ENCODE measurements at places on chromosomes 7 and 10. TPM values are rescaled to one million over a fixed set of nuclear protein-coding genes. Genes with fewer than 3 reads are reported as not detected.

The EXOSC1 gene
- total RNA-seq: 77.5 TPM

The LOXL4 gene
- 3.7 TPM for total RNA-seq

The NKX2-3 gene
- 0.43 TPM for total RNA-seq

The SAMD9 gene
- 0.32 TPM for total RNA-seq

The MUC3A gene
- total RNA-seq: 25.1 TPM

The PRSS1 gene
- 18.1 TPM for total RNA-seq

The LGI1 gene
- 1.1 TPM for total RNA-seq

The ARID5B gene
- total RNA-seq: 169 TPM

The PLAC9 gene
- not detected for total RNA-seq

DNA sequence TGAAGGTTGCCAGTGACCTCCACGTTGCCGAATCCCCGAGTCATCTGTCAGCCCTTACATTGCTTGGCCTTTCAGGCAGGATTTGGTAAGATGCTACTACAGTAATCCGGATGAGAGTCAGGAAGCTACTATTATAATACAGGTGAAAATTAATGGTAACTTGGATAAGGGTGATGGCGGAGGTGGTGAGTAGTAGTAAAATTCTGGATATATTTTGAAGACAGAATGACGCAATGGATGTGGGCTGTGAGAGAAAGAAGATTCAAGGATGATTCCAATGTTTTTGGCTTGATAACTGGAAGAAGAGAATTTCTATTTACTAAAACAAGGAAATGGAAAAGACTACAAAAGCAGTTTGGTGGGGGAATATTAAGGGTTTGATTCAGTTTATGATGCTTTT lies 1.4 kb upstream of the DNAJB12 start:
- no peak overlapping the region for H3K4me3 ChIP-seq
- DNase-seq: no peak
- H3K27me3 ChIP-seq: no peaks in the 10 kb centered on the region
- peaks cover 16% of the 10 kb centered on the region for H3K4me1 ChIP-seq

GRCh38 chr10:58412502-58412961 lies 27.3 kb downstream of the TFAM start:
- no peak overlapping the region for H3K4me3 ChIP-seq
- H3K27ac ChIP-seq: no peak overlapping the region
- H3K4me1 ChIP-seq: peaks cover 45% of the 10 kb centered on the region
- no peaks in the 10 kb centered on the region for H3K27me3 ChIP-seq
- H3K36me3 ChIP-seq: no peaks in the 10 kb centered on the region
- peak; percentile 71 for DNase-seq

DNA sequence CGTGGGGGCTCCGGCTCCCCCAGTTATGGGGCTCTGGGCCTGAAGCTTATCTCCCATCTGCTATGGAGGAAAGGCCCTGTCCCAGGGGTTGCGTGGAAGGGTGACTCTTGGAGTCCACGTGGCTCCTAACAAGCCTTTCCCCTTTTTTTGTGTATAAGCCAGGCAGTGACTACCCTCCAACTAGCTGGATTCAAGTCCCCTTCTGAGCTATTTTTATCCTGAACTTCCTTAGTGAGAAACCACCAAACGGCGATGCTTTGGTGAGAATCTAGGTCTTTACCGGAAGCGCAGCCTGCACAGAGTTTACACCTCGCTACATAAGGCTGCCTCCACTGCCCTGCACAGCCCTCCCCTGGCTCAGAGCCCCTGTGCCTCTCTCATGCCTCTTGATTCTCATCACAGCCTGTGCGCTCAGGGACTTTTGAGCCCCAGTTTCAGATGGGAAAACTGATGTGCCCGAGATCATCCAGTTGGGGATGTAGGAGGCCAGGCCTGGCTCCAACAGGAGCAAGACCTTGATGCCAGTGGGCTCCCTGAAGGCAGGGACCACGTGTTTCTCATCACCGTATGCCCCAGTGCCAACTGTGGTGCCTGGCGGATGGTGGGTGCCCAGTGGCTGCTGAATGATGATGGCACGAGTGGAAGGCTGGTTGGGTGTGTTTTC lies 102.3 kb upstream of the PPIF start:
- no peak for DNase-seq
- H3K4me3 ChIP-seq: no peak overlapping the region
- no peaks in the 10 kb centered on the region for H3K4me1 ChIP-seq
- H3K36me3 ChIP-seq: no peaks in the 10 kb centered on the region
- no peak overlapping the region for H3K27ac ChIP-seq

DNA sequence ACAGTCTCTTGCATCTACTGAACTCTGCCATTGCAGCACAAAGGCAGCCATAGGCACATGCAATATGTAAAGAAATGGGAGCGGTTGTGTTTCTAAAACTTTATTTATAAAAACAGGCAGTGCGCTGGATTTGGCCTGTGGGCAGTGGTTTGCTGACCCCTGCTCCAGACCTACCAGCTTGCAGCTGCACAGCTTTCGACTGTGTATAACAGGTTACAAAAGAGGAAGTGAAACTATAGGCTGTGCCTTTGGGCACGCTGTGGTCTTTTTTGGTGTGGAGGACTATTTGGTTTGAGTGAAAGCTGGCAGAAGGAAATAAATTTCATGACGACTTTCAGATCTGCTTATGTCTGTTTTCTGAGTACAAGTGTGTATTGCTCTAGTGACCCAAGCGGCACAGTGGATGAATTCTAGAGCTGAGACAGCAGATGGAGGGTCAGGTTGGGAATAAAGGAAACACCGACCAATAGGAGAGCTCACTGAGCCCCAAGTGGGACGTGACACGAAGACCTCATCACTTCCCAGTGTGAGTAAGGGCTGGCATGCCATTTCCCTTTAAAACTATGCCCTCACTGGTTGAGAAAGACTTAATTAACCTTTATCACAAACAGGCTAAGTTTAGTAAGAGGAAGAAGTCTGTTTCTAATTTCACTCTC lies 152.7 kb downstream of the ANK3 start:
- no peak overlapping the region for H3K4me3 ChIP-seq
- H3K27ac ChIP-seq: no peak overlapping the region
- no peaks in the 10 kb centered on the region for H3K27me3 ChIP-seq
- H3K36me3 ChIP-seq: no peaks in the 10 kb centered on the region
- no peak for DNase-seq

DNA sequence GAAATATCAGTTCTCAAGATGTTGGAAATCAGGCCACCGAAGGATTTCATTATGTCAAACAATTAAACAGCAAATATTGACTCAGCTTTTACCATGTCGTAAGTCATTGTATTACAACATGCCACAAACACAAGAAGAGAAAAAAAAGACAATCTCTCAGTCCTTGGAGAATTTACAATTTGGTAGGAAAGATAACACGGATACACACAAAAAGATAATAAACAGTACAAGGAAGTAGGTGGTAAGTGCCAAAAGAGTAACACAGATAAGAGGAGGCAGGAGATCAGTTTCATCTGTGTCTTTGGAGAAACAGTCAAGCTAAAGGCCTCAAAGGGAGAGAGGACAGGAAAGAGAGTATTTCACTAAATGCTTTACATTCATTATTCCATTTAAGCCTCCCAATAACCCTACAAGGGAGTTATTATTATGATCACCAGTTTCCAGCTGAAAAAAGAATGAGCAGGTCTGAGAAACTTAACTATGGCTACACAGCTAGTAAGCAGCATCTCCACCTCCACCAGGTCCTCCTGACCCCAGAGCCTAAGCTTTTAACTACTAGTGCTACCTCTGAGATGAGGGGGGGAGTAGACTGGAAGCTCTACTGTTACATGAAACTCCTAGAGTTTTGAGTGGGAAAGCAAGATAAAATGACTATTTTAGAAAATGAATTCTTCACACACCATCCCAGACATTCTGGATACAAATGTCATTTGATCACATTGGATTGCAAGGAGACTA lies 13.9 kb upstream of the DNAJC1 start:
- DNase-seq: no peak
- no peaks in the 10 kb centered on the region for H3K27me3 ChIP-seq
- H3K4me1 ChIP-seq: peaks cover 10% of the 10 kb centered on the region

DNA sequence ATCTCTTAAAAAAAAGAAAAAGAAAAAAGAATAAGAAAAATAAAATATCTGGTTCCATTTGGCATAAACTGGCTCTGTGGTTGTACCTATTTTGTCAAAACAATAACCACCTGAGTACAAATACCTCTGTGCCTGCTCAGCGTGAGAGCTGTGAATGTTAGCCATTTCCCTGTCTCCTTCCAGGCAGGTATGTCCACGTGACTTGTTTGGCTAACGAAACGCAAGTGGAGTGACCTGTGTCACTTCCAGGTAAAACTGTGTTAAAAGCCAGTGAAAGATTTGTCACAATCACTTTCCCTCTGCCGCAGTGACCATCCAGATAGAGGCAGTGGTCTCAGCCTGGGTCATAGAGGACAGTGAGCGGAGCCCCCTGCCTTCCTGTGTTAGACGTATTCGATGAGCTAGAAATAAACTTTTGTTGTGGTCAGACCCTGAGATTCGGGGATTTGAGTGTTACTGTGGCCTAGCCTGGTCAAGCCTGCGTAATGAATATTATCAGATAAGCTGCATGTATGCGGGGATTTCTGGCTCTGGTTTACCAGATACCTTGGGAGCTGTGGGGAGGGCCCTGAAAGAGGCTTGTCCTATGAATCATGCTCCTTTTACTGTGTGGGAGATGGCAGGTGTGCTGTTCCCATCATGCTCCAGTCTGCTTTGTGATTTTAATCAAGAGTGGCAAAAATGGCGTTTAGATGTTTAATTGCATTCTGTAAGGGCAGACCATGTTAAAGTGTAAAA lies 3.8 kb downstream of the PTER start:
- peaks cover 7% of the 10 kb centered on the region for H3K4me1 ChIP-seq
- H3K4me3 ChIP-seq: no peak overlapping the region
- no peak overlapping the region for H3K27ac ChIP-seq
- H3K27me3 ChIP-seq: no peaks in the 10 kb centered on the region
- DNase-seq: no peak

GRCh38 chr10:124595143-124595883 lies 133.7 kb downstream of the LHPP start:
- no peaks in the 10 kb centered on the region for H3K36me3 ChIP-seq
- H3K27ac ChIP-seq: no peak overlapping the region
- H3K27me3 ChIP-seq: no peaks in the 10 kb centered on the region
- DNase-seq: no peak
- no peak overlapping the region for H3K4me3 ChIP-seq

DNA sequence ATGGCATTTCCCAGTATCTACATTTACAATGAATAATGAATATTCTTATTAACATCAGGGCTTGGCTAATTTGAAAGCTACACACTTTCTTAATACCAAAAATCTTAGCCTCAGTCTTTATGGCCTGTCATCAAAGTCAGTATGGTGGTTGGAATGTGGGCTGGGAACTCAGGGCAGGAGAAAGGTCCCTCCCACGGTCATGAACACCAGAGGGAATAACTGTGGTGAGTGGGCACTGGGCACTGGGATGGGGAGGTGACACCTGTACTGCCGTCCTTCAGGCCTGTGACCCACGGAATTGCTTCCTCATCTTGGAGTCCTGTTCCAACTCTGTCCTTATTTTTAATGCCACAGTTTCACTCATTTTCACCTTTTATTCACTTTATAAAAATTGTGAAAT lies 276.9 kb upstream of the PLPP4 start:
- H3K4me1 ChIP-seq: no peaks in the 10 kb centered on the region
- H3K4me3 ChIP-seq: no peak overlapping the region
- H3K27me3 ChIP-seq: no peaks in the 10 kb centered on the region
- no peak overlapping the region for H3K27ac ChIP-seq
- no peak for DNase-seq

GRCh38 chr7:15424468-15424867 lies 137.3 kb downstream of the AGMO start:
- no peaks in the 10 kb centered on the region for H3K27me3 ChIP-seq
- H3K36me3 ChIP-seq: no peaks in the 10 kb centered on the region
- H3K4me1 ChIP-seq: no peaks in the 10 kb centered on the region
- no peak for DNase-seq

DNA sequence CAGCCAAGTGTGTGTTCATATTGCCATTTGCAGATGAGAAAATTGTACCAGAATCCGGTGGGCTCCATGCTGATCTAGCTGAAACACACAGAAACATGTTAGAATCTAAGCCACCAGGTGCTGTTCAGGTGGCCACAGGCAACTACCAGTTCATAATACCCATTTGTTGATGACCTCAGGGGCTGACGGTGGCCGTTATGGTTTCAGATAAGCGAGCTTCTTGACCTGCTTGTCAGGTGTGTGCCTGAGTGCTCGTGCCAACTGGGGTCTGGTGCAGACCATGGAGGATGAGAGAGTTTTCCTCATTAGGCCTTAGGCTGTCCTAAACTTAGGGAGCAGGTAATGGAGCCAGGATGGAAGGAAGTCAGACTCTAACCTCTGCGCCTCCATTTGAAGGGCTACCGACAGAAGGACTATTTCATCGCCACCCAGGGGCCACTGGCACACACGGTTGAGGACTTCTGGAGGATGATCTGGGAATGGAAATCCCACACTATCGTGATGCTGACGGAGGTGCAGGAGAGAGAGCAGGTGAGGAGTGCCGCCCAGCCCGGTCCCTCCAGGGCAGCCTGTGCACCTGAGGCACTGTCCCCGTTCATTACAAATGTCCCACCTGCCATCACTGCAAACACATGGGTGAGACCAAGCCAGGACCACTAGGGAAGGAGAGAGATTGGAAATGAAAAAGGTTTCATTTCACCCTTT lies 53.1 kb downstream of the MKI67 start:
- DNase-seq: peak; percentile 11
- no peak overlapping the region for H3K27ac ChIP-seq
- no peaks in the 10 kb centered on the region for H3K27me3 ChIP-seq
- H3K36me3 ChIP-seq: no peaks in the 10 kb centered on the region
- H3K4me3 ChIP-seq: no peak overlapping the region

DNA sequence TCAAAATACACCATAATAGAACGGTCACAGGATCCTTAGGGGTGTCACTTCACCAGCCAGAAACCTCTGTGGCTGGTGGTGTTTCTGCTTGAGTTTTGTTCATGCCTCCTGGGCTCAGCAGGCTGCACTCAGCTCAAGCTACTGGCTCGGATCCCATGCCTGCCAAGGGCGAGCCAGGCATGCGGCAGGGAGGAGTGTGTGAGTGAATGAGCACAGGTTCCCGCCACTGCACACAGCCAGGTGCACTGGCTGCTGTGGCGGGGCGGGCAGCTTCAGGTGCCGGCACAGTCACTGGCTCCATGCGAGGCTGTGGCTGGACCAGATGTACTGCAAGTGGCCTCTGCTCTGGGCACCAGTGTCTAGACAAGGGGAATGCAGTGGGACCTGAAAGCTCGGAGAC lies 29.5 kb downstream of the CLDN12 start:
- no peak overlapping the region for H3K4me3 ChIP-seq
- H3K36me3 ChIP-seq: no peaks in the 10 kb centered on the region
- no peak for DNase-seq
- H3K4me1 ChIP-seq: no peaks in the 10 kb centered on the region
- no peak overlapping the region for H3K27ac ChIP-seq

- peaks cover 3% of the 10 kb centered on the region for H3K36me3 ChIP-seq
- no peak overlapping the region for H3K27ac ChIP-seq
- DNase-seq: no peak
- no peaks in the 10 kb centered on the region for H3K4me1 ChIP-seq
These were observed 103.3 kb downstream of the CLEC2L start for GRCh38 chr7:139626817-139627216.

- no peak overlapping the region for H3K27ac ChIP-seq
- no peak overlapping the region for H3K4me3 ChIP-seq
- peaks cover 13% of the 10 kb centered on the region for H3K4me1 ChIP-seq
- H3K27me3 ChIP-seq: no peaks in the 10 kb centered on the region
- peak; percentile 16 for DNase-seq
- H3K36me3 ChIP-seq: no peaks in the 10 kb centered on the region
These were observed 307.9 kb downstream of the WDR11 start for GRCh38 chr10:121158988-121159579.

Measured in Caco-2 (cell line).